NCI-H1417 (cell line): ENCODE measurements at places on chromosomes 7 and 10.

DNA sequence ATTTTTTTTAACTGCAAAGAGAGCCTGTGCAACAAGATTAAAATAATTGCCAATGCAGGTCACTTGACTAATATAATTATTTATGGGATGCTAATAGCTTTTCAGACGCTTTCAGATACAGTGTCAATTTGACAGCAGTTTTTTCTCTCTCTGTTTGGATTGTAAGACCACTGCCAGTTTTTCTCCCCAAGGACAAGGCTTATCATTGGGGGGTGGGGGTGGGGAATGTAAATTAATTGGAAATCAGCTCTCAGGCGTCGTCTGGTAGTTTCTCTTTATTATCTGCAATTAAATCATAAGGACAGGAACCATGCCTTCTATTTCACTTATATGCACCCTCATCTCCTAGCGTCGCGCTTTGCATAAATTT, 559 bp upstream of the LRGUK start:
- DNase-seq: no peak

GRCh38 chr7:25881317-25882037, 270.5 kb upstream of the NFE2L3 start:
- no peak for DNase-seq

- no peak for DNase-seq
Measured at GRCh38 chr7:40199076-40199802, 64.4 kb downstream of the SUGCT start.

- no peak for DNase-seq
Measured at GRCh38 chr7:147904219-147904576, 686.4 kb upstream of the C7orf33 start.
